Fibroblast of skin of scalp (primary cell): ENCODE measurements at places on chromosomes 5 and 9.
A peak's percentile ranks its signal among the peaks of the same experiment; 100 is the strongest.

DNA sequence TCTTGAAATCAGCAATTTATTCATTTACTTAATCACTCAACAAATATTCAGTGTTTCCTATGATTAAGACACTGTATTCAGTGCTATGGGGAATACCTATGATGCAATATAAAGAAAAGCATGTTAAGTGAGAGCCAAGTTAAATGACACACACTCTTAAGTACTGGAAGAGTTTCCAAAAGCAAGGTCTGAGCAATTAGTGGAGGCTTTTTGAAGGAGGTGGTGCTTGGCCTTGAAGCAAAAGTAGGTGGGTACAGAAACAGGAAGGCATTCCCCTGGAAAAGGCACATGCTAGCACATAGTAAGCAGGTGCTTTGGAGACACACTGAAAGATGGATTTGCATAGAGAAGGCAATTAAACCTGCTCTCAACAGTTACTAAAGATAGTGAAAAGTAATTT is 4.0 kb downstream of the TSLP start:
- DNase-seq, result peak; percentile 91

DNA sequence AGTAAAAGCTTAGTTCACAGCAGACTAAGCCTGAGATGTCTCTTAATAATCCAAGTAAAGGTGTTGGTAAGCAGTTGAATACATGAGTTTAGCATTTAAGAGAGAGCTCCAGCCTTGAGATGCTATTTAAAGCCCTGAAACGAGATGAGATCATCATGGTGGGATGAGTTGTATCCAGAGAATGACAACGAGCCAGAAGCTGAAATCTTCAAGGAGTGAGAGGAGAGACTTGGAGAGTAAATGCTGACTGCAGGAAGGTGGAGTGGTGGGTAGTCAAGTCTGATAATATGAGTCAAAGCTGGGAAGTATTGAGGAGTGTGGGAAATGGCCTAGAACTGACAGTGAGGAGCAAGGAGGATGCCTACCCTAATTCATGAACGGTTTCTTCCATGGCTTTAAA is 53.7 kb downstream of the PLAC8L1 start:
- peak; percentile 51 for DNase-seq

GRCh38 chr5:178323961-178324360 is 91.4 kb upstream of the PHYKPL start:
- no peak for DNase-seq

- DNase-seq, result peak; percentile 91
These were observed 145.5 kb upstream of the PCA3 start for GRCh38 chr9:76618762-76619161.

GRCh38 chr5:105230516-105231157 is 1668.0 kb upstream of the NUDT12 start:
- DNase-seq, result no peak

- peak; percentile 65 for DNase-seq
These were observed 104.4 kb upstream of the FCN2 start for GRCh38 chr9:134776080-134776796.

- no peak for DNase-seq
These were observed 169.6 kb downstream of the ADCY2 start for GRCh38 chr5:7565559-7565958.

- no peak for DNase-seq
These were observed 371.0 kb downstream of the ICE1 start for GRCh38 chr5:5793242-5794117.

DNA sequence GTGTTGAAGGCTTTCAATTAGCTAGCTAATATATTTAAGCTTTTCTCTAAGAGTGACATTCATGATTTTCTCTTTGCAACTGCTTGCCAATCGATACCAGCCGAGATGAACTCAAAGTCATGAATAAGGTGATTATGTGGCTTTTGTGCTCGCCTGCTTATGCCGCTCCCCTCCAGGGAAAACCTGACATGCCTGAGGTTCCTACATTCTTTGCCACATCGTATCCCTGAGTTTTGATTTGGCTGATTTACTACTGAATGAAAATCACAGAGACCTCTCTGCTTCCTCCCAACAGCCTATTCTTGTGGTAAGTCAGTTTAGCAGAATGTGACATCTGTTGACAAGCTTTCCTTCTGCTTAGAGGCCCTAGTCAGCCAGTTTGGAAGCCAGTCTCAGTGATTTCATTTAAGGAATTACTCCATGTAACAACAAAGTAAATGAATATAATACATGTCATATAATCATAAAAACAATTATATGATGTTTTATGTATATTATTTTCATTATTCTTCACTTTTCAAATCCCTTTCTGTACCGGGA is 513.4 kb downstream of the CSNK1G3 start:
- no peak for DNase-seq
